Motor neuron (in vitro differentiated cells): ENCODE measurements at places on chromosomes 2 and 18. TPM values are rescaled to one million over a fixed set of nuclear protein-coding genes. Genes with fewer than 3 reads are reported as not detected.

The CPO gene
- total RNA-seq, result not detected in 2 replicates

The SLC11A1 gene
- total RNA-seq, result 1.2 and 1.6 TPM in 2 replicates

GRCh38 chr18:77086034-77086433 lies 46.5 kb downstream of the MBP start:
- no peak for ATAC-seq

GRCh38 chr2:24253303-24253919 lies 78.6 kb downstream of the FAM228A start:
- peak; percentile 50 for ATAC-seq
